ENCODE measurements at places on chromosomes 5 and 9.

GRCh38 chr5:36536616-36537005, 69.8 kb upstream of the SLC1A3 start:
- DNase-seq, result no peak

DNA sequence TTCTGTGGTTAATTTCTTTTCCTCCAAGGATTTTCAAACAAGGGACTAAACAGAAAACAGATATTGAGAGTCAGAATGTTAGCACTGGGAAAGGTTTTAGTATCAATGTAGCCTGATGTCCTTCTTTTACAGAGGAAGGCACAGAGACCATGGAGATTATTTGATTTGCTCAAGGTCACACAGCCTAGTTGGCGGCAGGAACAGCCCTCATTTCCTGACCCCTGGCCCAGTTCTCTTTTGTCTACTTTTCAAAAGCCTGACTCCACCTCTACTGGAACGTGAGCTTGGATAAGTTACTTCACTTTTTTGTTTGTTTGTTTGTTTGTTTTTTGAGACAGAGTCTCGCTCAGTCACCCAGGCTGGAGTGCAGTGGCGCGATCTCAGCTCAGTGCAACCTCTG, 6.6 kb upstream of the NRG2 start:
- DNase-seq, result no peak

DNA sequence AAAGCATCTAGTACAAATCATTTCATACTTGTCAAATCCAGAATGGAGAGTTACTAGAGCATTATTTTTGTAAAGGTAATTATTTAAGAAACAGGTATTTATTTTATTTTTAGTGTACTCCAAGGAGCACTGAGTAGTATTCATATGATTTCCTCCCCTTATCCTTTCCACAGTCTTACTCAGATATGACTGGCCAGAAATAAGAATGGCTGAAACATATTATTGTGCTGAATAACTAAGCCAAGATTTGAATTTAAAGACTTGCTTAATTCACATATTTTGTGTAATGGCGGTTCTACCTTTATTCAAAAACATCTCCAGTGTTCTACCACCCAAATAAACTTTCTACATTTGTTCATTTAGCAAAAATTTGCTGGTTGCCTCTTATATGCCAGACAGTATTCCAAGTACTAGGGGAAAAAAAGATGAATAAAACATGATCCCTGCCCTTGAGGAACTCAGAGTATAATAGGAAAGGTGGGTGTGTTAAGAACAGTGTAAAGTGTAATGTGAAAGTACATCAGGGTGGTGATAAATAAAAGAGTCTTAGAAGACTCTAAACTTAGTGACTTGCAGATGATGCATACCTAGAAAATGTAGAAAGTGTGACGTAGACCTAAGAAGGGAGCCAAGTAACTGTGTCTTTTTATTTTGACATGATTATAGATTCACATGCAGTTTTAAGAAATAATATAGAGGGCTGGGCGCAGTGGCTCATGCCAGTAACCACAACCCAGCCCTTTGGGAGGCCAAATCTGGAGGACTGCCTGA, 110.4 kb upstream of the GRHPR start:
- no peak for DNase-seq

- no peak for DNase-seq
Measured at GRCh38 chr9:116628716-116629115, 58.4 kb upstream of the TRIM32 start.

DNA sequence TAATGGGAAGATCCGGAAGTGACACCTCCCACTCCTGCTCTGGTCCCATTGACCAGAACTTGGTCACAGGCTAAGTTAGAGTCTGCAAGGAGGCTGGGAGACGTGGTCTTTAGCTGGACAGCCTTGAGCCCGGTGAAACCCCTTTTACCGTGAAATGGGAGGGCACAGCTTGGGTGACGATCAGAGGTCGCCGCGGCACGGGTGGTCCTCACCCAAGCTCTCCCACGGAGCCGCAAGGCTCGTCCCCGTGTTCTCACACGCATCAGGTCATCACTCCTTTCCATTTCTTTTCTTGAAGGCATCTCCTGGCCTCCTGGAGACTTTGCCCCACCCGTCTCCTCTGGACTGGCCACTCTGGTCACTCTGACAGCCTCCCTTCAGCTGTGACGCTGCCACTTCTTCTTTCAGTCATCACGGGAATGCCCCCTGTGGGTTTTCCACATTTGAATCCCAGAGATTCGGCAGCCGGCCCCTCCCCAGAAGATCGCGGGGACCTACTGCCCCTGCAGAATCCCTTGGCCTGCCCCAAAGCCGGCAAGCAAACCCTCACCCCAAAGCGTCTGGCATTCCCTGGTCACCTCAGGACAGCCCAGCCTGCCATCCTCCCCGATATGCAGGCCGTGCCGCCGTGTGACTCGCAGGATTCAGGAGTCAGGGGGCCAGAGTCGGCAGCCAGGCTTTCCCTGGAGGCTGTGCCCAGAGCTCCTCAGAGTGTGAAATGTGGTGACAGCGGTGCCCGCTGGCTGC, 18.9 kb upstream of the EGFL7 start:
- DNase-seq, result no peak

- DNase-seq, result no peak
Measured at GRCh38 chr5:35826554-35826953, 30.1 kb upstream of the IL7R start.

DNA sequence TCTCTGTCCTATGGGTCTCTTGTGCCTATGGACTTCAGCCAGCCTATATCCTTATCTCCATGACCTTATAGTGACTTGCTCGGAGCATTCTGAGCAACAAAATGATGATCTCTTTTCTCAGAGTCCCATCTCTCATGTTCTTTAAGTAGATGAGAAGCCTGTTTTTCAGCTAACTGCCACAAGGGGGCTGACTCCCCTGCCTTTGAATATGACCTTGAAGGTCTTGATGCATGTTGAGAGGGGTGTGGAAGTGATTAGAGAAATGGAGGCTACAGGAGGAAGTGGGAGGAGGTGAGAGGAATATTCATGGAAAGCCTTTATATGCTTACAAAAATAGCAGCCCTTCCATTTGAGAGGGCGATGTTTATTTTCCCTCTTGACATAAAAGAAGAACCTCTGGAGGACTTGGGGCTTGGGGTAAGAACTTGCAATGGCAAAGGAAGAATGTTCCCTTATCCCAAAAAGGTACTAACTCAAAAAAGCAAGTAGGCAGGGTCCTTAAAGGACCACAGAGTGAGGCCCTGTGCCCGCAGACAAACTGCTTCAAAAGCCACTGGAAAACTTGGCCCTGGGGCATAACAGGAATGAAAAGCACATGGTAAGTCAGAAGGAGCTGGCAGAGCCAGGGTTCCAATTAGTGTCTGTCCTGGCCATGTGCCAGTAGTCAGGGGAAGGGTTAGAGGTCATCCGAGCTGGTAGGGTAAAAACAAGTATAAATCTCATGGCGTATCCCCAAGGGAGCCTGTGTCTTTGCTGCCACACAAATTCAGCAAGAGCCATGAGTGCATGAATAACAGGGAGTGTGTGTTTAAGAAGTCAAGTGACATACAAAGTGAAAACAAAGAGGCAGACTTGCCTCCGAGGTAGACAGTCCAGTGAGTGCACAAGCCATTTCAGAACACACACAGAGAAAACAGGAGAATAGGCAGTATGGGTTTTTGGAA, 39.1 kb downstream of the FGD3 start:
- DNase-seq, result no peak

DNA sequence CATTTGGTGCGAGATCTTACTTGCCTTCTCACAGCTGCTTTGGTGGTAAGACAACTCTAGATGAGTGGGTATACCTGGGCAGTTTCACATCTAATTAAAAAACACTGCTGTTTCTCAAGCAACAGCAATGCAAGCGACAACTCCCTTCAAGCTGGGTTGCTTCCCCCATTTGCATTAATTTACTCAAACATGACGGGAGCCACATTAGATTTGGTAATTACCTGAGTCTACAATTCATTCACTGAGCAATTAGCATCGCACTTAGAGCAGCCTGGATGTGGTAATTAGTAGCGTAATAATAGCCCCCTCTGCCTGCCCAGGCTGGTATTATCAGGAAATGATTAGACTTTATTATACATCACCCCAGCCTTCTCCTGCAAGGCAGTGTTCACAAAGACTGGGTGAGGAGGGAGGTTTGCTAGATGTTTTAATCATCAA, 73.4 kb downstream of the FBXO38 start:
- no peak for DNase-seq

- DNase-seq, result no peak
Measured at GRCh38 chr5:36874465-36874864, 2.1 kb upstream of the NIPBL start.

DNA sequence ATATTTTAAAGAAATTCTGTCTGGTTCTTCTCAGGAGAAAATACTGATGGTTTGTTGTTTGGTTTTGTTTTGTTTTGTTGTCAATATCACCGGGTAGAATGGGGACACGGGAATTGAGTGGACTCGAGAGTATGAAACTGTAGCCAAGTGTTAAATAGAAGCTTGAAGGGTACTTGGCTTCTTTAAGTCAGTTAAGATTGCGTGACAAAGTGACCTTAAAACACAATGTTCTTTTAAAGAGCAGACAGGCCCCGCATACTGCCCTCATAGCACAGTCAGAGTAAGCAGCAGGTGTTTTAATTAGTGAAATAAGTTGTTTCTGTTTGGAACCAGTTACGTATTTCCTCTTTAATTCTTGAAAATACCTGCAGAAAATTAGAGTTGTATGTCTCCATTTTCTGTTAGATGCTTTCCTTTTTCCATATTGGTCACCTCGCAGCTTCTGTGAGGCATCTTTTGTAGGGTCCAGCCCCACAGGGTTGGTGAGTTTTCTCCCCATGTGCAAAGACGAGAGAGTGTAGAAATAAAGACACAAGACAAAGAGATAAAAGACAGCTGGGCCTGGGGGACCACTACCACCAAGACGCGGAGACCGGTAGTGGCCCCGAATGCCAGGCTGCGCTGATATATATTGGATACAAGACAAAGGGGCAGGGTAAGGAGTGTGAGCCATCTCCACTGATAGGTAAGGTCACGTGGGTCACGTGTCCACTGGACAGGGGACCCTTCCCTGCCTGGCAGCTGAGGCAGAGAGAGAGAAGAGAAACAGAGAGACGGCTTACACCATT, 9.6 kb downstream of the TRIP13 start:
- DNase-seq, result no peak

GRCh38 chr9:16809912-16810610, 60.4 kb downstream of the BNC2 start:
- DNase-seq, result no peak

DNA sequence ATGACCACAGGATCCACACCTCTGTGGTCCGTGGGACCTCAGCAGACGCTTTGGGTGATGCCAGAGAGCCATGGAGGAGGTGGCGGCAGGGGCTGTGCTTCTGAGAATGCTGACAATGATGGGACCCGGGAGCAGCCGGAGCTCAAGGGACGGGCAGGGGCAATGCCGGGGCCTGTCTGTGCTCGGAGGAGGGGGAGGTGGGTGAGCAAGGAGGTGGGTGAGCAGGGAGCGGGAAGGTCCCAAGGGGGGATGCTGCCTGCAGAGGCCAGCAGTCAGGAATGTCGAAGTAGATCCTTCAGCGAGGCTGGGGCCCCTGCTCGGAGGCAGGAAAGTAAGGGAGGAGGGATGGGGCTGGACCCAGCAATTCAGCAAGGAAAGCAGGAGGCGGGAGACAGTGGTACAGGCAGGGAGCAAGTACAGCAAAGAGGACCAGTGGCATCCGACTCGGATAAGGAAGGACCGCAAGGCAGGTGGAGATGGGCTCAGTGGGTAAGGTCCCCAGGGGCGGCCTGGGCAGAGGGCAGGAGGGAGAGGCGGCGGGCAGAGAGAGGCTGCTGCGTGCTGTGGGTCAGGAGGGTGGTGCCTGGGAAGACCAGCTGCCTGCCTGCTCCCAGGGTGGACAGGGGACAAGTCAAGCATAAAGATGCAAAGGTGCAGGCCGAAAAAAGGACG, 49.0 kb downstream of the ADAMTS2 start:
- no peak for DNase-seq

DNA sequence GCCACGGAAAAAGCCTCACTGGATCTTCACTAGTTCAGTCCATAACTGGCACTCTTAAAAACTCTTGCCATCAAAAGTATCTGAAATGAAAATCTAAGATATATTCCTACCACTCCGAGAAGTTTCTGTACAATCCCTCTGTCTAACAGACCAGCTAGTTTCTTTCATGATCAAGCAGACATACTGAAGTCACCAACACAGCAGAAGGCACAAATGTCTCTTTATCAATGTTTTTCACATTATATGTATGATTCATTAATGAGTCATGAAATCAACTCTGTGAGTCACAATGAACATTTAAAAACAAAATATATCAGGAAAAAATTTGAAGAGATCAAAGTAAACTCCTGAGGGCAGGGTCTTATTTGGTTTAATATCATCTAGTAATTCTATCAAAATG, 50.8 kb downstream of the F2R start:
- no peak for DNase-seq

GRCh38 chr9:68705531-68706362, 707 bp downstream of the PIP5K1B start:
- DNase-seq, result no peak

DNA sequence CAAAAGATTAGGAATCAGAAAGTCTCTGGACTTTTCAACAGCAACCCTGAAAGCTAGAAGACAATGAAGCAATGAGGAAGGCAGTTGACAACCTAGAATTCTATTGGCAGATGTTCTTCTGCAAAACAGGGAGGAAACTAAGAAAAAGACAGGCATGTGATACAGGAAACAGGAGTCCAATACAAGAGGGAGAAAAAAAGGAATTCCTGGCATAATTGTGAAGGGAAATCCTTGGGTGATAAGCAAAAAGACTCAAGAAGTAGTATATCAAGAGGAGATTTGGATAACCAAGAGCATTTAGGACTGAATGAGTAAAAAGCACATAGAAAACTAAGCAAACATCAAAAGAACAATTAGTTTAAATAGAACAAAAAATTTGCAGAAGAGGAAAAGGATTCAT, 58.6 kb downstream of the LPAR1 start:
- DNase-seq, result no peak

GRCh38 chr5:138932171-138932810, 57.2 kb upstream of the LRRTM2 start:
- DNase-seq, result no peak

GRCh38 chr5:96340357-96340756, 92.7 kb downstream of the PCSK1 start:
- DNase-seq, result no peak

DNA sequence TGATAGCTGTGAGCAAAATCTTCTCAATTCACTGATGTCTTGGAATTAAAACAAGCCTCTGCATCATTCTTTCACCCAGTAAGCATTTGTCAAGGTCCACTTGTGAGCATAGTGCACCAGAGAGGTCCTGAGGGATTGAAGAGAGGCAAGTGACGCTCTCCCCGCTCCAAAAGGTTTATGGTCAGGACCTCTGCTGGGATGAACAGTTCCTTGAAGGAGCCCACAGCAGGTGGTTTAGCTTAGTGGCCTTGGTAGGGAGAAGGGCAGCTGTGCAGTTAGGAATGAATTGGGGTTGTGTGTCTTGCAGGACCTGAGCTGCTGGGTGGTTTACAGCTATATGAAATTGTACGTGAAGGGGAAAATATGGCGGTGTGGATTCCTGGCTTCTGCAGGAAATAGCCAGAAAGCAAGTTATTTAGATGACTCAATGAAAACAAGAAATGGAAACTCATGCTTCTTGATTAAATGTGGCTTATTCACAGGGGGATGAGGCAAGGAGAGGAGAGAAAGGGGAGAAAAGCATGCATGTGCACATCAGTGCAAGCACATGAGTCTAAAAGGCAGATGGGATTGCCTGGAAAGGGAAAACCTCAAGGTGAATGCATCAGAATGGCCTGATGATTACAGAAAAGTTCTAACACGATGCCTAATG, 42.0 kb downstream of the SUB1 start:
- DNase-seq, result no peak

Data from GDM1 (cell line).